ENCODE measurements at places on chromosomes 16 and 17. TPM values are rescaled to one million over a fixed set of nuclear protein-coding genes. Genes with fewer than 3 reads are reported as not detected.

Gene CHAD
- polyA plus RNA-seq = not detected

Gene NPIPB6
- 0.43 TPM for polyA plus RNA-seq

Gene ATXN1L
- 8.3 TPM for polyA plus RNA-seq

Gene RHBDL1
- 0.71 TPM for polyA plus RNA-seq

Gene ASGR2
- 4.3 TPM for polyA plus RNA-seq

Gene CCL11
- polyA plus RNA-seq = 2.2 TPM

Gene P2RX1
- polyA plus RNA-seq = 0.34 TPM

Gene CLEC19A
- not detected for polyA plus RNA-seq

Gene CCDC154
- 0.56 TPM for polyA plus RNA-seq

Gene COQ7
- polyA plus RNA-seq = 14.7 TPM

Gene FBXO39
- polyA plus RNA-seq = not detected

Gene EVPL
- 0.59 TPM for polyA plus RNA-seq

Gene COG8
- 16.2 TPM for polyA plus RNA-seq

Gene ZACN
- polyA plus RNA-seq = 3.2 TPM

Gene SCIMP
- polyA plus RNA-seq = not detected

Gene GJD3
- 0.78 TPM for polyA plus RNA-seq

Gene GPRC5C
- 35.5 TPM for polyA plus RNA-seq

Gene CDH13
- 1.0 TPM for polyA plus RNA-seq

Gene WBP2
- 162 TPM for polyA plus RNA-seq

Gene ADCY9
- polyA plus RNA-seq = 8.6 TPM

Gene ZNF23
- polyA plus RNA-seq = 3.3 TPM

Gene PPP1R27
- polyA plus RNA-seq = 0.15 TPM

Gene CCL5
- 6.7 TPM for polyA plus RNA-seq

Gene CD300LG
- 117 TPM for polyA plus RNA-seq

Gene UBB
- polyA plus RNA-seq = 984 TPM

Gene KRTAP1-3
- polyA plus RNA-seq = not detected

Gene KRTAP9-8
- not detected for polyA plus RNA-seq

Gene OTOA
- 0.03 TPM for polyA plus RNA-seq

Gene KRTAP4-3
- polyA plus RNA-seq = not detected

Gene CCR7
- polyA plus RNA-seq = 2.8 TPM

Gene MYH11
- 58.0 TPM for polyA plus RNA-seq

Gene CFDP1
- polyA plus RNA-seq = 40.9 TPM

Gene OR1F1
- not detected for polyA plus RNA-seq

Gene CFAP119
- polyA plus RNA-seq = 1.6 TPM

Gene KRT40
- 0.15 TPM for polyA plus RNA-seq

Gene SGCA
- 4.0 TPM for polyA plus RNA-seq

Gene CA10
- polyA plus RNA-seq = 0.05 TPM

Gene KARS1
- 101 TPM for polyA plus RNA-seq

Gene CCDC40
- polyA plus RNA-seq = 2.9 TPM

Gene IRF8
- polyA plus RNA-seq = 7.0 TPM

Gene NOG
- 0.14 TPM for polyA plus RNA-seq

Gene ICAM2
- 87.0 TPM for polyA plus RNA-seq

Gene ARHGAP23
- polyA plus RNA-seq = 18.6 TPM

Gene SPEM2
- polyA plus RNA-seq = not detected

Gene CCNF
- 1.0 TPM for polyA plus RNA-seq

Gene PDIA2
- 6.5 TPM for polyA plus RNA-seq

Gene TMEM98
- polyA plus RNA-seq = 48.2 TPM

Gene TEX19
- polyA plus RNA-seq = not detected

Gene RASD1
- polyA plus RNA-seq = 36.7 TPM

Gene CAMKK1
- 6.9 TPM for polyA plus RNA-seq

Gene NKD1
- 0.31 TPM for polyA plus RNA-seq

Gene KRT32
- not detected for polyA plus RNA-seq

Gene JPT2
- 17.9 TPM for polyA plus RNA-seq

Gene NSMCE1
- polyA plus RNA-seq = 53.4 TPM

Gene ZFHX3
- 2.5 TPM for polyA plus RNA-seq

Gene VPS25
- 64.8 TPM for polyA plus RNA-seq

Gene KRT25
- polyA plus RNA-seq = not detected

Gene RDM1
- not detected for polyA plus RNA-seq

Gene CLEC18B
- 0.15 TPM for polyA plus RNA-seq

Gene FZD2
- 0.45 TPM for polyA plus RNA-seq
